ENCODE measurements at places on chromosomes 7 and 10.

DNA sequence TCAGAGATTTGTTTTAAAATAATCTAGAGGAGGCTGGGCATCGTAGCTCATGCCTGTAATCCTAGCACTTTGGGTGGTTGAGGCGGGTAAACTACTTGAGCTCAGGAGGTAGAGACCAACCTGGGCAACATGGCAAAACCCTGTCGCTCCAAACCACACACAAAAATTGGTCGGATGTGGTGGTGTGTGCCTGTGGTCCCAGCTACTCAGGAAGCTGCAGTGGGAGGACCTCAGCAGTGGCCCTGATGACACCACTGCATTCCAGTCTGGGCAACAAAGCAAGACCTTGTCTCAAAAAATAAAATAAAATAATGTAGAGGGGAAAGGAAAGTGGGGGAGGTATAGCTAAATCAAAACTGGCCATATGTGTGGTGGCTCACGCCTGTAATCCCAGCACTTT lies 13.9 kb upstream of the PPP3CB start:
- DNase-seq = no peak

DNA sequence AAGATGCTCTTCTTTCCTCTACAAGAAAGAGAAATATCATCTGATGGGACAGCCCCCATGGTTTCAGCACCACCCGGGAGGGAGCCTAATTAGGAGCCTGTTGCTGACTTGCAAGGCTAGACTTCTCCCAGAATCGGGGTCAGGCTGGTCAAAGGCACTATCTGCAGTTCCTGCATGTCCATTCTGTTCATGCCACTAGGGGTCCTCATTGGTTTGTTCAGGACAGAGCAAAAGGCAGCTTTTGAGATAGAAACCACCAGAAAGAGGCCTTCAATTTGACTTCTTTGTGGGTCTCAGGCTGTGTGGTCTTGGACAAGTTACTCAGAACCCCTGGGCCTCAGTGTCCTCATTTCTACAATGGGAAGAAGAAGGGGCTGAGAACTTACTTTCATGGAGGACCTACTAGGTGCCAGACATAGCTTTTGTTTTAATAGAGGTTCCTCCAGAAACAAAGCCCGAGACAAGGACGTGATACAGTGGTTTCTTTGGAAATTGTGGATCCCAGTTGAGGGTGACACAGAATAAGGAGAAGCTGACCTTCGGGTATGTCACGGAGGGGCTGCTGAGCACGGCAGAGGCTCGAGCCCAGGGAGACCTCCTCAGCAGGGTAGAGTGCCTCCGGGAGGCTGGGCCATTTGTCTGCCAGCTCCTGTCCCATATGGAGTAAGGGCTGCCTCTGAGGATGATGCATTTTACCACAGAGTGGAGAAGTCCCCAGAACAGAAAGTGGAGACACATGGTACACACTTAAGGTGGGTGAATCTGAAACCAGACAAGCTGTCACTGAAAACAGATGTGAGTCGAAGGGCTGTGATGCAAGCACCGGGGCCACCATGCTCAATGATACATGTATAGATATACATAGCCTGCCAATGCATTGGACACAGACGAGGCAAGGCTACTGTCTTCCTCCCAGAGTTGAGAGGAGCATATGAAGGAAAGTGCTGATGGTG lies 33.1 kb upstream of the NEUROD6 start:
- DNase-seq = no peak

DNA sequence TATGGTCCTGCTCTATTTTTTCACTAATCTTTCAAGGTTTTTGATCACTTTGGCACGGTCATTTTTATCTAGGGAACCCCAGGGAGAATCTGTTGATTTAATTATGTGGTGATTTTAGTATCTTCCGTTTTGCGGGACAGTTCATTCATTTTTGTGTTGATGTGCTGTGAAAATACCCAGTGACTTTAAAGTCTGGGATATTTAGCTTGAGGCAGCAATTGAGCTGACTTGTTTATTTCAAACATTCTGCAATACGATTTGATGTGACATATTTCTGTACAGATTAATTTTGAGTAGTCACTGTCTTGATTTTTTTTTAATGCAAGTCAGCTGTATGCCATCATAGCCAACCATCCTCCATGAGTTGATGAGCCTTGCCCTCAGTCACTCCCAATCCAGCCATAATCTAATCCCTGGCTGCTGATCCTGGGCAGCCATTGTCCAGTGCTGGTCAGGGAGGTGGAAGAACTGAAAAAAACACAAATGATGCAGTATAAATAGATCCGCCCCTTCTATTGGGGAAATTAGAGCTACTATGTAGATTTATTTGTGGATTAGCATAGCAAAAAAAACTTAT lies 183.4 kb downstream of the CCSER2 start:
- no peak for DNase-seq

DNA sequence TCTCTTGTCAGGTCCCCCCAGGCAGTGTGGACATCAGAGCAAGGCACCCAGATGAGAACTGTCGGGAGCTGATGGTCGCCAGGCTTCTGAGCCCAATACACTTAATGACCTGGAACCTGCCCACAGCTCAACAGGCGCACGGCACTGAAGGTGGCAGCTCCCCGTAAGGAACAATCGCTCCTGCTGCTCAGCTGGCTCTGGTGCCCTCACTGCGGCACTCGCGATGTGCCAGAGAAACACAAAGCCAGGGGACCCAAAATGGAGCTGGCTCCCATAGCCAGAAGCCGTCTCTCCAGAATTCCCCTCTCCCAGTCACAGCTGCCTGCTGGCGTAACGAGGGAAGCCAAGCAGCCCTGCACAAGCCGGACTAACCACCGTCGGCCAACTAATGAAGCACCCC lies 6.3 kb downstream of the CALN1 start:
- no peak for DNase-seq

- no peak for DNase-seq
These were observed 59.2 kb downstream of the SLC16A12 start for GRCh38 chr10:89476150-89476549.
